ENCODE measurements at places on chromosomes 6 and 20.

DNA sequence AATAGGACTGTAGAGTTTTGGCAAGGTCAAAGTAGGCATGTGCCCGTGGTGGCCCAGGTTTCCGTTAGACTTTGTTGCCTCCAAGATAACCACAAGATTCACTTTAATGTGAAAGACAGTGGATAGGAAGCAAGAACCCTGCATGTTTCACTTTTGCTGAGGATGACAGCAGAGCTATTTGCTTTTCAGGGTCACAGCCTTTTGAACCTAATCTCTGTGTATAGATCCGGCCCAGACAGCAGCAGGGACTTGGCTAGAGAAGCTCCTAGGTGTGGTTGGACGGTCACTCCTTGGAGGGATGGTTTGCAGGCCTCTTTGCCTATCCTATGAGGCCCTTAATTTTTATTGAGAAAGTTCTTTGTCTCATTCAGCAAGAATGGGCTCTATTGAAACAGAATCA, 538.8 kb downstream of the HACE1 start:
- no peak for DNase-seq

DNA sequence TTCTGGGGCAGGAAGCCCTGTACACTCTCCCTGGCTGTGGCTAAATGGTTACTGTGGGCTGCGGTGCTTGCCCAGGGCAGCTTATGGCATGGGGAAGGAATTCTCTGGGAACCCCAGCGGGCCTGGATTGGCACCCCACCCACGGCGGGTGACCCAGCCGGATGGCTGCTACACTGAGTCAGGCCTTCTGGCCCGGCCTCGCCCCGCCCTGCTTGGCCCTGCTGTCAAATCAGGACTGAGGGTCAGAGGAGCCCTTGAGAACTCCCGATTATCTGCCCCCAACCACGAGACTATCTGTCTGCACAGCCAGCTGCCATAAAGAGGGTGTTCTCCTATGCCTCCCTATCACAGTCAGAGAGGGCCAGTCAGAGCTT, 7.3 kb upstream of the ITPR3 start:
- DNase-seq = no peak

DNA sequence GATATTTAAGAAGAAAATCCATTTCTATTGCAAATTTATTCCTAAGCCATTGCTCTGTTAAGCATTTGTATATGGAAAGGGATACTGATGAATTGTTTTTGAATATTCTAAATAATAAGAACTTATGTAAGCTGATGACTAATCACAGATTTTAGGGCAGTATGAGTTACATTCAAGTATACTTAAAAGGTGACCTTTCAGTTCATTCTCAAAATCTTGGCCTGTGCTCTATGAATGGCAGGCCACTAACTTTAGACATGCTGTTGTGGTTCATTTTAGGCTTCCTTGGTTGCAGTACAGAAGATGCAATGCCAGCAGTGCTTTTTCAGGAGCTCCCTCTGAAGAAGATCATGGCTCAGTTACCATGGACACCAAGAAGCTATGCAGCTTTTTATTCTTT, 380.4 kb downstream of the CENPW start:
- no peak for DNase-seq

DNA sequence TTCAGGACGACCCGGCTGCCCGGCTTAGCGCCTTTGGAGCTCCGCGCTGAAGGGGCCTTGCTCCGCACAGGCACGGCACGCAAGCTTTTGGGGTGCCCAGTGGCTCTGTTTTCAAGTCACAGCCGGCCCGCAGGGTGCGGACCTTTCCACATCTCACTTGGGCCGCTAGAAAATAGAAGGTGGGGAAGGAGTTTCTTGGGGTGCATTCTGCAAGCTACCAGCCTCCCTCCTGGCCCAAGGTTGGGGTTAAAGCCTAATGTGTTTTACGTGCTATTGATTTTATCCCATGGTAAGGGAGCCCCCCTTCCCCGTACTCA, 561 bp downstream of the KAT14 start:
- DNase-seq = no peak

DNA sequence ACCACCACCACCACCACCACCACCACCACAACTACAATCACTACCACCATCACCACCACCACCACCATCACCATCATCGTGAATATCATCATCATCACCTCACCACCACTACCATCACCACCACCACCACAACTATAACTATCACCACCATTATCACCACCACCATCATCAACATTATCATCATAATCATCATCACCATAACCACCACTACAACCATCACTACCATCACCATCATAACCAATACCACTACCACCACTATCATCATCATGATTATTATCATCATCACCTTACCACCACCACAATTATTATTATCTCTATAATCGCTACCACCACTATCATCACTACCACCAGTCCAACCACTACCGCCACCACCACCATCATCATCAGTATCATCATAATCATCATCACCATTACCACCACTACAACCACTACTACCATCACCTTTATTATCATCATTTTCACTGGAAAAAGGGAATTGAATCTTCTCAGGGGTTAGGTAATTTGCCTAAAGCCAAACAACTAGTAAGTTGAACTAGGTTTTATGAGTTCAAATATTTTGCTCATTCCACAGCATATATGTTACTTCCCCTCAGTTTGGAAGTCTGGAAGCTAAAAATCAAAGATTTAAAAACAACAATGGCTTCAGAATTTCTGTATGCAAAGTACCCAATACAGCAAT, 8.3 kb downstream of the RIPOR2 start:
- DNase-seq = no peak

- DNase-seq = no peak
Measured at GRCh38 chr6:88402909-88403308, 236.8 kb upstream of the CNR1 start.

DNA sequence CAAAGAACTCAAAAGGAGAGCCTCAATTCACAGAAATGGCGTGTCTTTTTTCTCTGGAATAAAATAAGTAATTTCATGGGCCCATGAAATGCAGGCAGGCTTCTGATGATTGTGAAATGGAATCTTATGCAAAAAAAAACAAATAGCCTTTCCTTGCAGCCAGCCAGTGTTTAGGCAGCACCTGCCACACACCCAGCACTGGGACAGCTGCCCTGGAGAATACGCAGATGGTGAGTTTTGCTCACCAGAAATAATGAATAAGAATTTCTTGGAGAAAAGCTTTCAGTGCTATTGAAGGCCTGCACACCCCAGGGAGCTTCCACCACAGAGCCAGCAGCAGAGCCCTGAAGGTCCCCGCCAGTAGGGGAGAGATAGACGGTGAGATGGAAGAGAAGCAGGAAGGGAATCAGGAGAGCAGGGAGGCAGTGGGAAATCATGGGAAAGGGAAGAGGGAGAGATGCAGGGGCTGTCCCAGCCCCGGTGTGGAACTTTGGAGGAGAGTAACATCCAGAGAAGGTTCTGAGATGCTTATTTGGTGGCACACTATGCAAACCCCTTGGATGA, 54.9 kb downstream of the PXDC1 start:
- DNase-seq = peak; percentile 40

All from NCI-H446 (cell line).